ENCODE measurements at places on chromosomes 2 and 18.

- DNase-seq, result no peak
Observed at GRCh38 chr2:20698916-20699613, 32.1 kb downstream of the GDF7 start.

- DNase-seq, result peak; percentile 71
Observed at GRCh38 chr18:9101730-9102507, 580 bp upstream of the NDUFV2 start.

- DNase-seq, result no peak
Observed at GRCh38 chr2:200791905-200792304, 19.8 kb upstream of the BZW1 start.

DNA sequence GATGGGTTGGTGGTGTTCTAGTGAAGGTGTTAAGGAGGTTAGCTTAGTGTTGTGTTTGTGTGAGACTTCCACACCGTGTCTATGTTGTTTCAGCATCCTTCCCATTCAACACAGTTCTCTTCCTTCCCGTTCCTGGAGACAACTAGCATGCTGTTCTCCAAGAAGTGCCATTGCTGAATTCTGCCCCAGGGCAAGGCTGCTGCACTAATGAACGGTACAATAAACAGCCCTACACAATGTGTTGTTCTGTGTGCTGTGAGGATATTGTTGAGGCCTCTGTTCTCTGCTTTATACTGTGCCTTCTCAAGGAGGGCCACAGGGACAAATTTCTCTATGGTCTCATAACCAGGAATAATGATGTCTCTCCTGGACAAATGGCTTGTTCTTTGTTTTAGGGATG is 39.8 kb upstream of the ZEB2 start:
- DNase-seq, result no peak

DNA sequence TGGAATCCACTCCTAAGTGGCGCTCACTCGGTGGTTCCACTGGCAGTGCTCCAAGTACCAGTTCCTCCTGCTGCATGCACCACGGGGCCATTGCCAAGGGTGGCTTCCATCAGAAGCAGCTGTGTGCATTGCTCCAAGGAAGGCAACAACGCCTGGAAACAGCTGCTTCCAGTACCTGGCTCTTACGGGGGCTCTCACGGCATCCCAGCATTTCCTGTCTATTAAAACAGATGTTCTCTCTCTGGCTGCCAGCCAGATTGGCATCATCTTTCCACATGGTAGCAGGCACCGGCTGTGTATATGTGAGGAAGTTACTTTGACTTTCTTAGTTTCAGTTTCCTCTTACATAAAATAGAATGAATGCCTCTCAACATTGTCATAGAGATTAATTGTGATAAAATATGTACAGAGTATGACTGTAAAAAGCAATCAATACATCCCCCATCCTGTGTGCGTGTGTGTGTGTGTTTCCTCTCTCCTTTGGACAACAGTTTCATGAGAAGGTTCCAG is 84.9 kb downstream of the CMPK2 start:
- DNase-seq, result peak; percentile 7

- no peak for DNase-seq
Observed at GRCh38 chr2:136067897-136068580, 49.9 kb downstream of the CXCR4 start.

- no peak for DNase-seq
Observed at GRCh38 chr2:196985511-196986183, 59.1 kb upstream of the PGAP1 start.

DNA sequence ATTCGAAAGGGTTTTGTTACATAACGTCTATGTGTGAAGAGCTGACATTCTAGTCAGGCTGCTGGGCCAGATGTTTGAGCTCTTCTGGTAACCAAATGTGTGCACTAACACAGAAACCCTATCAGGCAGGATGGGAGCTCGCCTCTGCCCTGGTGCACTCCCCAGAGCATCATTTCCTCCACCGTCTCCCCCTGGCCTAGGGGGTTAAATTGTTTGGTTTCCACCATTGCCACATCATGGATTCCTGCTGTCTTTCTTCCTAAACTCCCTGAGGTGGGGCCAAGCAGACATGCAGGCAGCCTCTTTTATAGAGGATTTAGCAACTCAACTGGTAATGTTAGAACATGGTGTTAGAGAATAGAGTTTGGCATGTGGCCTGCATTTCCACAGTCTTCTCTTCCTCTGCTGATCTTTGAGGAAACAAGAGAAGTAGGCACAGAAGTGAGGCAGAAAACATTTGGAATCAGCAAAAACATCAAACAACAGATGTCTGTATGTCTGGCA is 87.3 kb downstream of the ANTXR1 start:
- no peak for DNase-seq

DNA sequence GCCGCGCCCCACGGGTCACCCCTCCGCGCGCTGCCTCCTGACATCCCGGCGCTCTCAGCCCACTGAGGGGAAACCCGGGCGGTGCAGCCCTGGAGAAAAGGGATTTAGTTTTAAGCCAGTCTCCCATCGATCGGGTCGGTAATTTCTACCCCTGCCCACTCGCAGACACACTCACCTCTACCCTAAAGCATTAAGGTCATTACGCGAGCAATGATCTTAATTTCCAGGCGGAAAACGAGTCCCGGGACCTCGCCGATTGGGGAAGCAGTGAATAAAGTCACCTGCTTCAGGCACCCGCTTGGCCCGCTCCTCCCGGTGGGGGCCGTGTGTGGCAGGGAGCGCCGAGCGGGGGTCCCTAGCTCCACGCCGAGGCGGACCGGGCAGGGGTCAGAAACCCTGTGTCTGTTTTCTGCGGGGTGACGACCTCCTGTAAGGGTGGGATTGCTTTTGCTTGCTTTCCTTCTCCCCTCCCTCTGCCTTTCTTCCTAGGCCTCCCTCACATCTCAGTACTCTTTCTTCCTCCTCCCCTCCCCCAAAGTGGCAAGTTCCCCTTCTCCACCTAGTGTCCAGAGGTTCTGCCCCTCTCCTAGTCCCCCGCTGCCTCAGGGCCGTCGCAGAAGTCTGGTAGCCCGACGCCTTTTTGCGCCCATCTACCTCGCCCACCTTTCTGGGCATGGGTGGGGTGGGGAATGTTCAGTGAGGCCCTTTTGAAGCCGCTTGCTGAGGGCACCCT is 142.6 kb downstream of the MEIS1 start:
- DNase-seq, result no peak

DNA sequence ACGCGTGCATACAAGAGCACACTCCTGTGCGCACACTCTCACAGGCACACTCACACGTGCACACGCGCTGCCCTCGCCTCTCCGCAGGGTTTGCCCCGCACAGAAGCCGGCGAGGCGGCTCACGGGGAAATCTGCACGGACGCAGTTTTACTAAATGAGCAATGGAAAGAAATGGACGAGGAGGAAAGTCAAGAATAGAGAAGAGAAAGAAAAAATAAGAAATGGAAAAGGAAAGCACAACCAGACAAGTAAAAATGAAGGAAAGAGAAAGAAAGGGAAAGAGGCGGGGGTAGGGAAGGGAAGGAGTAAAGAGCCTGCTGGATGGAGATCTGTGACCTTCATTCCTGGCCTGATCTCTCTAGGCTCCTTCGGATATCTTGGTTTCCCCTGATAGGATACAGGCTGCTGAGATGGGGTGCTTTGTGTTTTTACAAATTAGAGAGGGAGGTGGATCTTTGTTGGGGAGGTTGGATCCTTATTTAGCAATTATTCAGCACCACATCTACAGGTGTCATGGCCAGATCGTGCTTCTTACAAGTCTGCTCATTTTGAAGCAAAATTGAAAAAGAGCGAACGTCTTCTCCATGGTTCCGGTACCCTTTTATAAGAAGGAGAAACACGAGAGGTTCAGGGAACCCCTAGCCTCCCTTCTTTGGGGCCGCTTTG is 693 bp upstream of the LRP2 start:
- DNase-seq, result no peak

GRCh38 chr18:32884543-32884942 is 111.7 kb upstream of the KLHL14 start:
- no peak for DNase-seq

DNA sequence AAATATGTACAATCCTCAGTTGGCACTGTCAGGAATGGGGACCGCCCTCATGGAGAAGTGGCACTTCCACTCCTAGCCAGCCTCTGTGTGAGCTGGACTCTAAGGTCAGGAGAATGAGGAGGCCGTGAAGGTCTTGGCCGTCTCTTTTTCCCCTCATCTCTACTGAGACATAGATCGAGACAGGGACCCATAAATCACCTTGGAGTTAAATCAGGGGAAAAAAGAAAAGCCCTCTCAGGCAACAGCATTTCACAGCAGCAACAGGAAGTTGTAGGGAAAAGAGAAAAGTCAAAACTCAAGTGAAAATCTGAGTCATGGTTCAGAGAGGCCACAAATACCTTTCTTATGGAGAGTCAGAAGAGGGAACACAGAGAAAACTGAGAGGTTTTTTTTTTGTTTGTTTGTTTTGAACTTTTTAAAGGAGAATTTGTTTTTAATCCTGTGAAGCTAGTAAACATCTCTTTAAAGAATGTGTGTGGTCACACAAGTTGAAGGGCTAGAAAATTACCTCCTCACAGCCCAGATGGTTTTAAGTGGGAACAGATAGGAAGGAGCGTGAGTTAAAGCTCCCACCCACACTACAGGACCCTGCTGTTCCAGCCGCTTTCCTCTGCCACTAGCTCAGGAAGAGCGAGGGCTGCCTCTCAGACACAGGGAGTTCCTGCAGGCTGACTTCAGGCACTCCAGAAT is 30.6 kb upstream of the CYP1B1 start:
- no peak for DNase-seq

DNA sequence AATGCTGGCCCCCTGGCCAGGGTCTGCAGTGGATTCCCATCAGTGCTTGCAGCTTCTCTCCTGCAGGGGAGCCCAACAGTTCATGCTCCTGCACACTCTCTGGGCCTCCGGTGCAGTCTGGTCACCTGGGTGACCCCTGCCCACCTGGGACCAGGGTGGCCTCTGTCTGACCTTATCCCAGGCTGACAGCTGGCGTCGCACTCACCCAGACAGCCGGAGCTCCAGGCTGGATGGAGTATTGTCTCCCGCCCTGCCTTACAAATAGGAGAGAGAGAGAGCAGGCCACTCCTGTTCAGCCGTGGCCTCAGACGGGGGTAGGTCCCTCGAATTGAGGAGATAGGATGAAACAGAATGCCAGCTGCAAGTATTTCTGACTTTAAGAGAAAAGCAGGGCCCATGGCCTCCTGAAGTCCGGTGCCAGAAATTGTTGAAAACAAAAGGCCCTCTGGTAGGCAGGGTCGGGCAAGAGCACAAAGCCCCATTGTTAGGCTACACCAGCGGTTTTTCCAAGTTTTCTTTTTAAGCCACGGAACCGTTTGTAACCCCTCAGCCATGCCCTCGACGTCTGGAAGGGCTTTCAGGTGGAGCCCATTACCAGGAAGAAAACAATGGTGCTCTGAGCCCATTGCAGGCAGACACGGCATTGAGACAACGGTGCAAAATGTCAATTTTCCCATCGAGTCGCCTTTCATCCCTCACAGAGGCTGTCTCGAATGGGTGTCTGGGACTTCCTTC is 258.4 kb downstream of the BCL11A start:
- DNase-seq, result no peak

- no peak for DNase-seq
Observed at GRCh38 chr2:34332813-34333212, 733.7 kb upstream of the FAM98A start.

- peak; percentile 4 for DNase-seq
Observed at GRCh38 chr18:59459369-59460071, 100.5 kb upstream of the LMAN1 start.

DNA sequence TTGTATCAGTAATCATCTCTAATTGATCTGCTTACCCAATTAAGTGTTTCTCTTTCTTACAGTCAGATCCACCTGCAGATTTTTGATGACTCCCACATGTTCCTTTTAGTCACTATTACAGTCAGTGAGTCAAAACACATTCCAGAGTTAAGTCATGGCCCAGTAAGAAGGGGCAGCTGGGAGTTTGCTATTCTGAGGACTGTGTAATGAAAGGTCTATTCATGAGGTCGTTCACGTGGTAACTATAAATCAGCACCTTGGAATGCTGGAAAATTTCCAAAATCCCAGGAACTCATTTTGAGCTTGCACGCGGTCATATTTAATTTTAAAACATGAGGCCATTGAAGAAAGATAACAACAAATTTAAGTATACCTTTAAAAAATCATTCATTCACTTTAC is 252.5 kb downstream of the XIRP2 start:
- DNase-seq, result no peak

DNA sequence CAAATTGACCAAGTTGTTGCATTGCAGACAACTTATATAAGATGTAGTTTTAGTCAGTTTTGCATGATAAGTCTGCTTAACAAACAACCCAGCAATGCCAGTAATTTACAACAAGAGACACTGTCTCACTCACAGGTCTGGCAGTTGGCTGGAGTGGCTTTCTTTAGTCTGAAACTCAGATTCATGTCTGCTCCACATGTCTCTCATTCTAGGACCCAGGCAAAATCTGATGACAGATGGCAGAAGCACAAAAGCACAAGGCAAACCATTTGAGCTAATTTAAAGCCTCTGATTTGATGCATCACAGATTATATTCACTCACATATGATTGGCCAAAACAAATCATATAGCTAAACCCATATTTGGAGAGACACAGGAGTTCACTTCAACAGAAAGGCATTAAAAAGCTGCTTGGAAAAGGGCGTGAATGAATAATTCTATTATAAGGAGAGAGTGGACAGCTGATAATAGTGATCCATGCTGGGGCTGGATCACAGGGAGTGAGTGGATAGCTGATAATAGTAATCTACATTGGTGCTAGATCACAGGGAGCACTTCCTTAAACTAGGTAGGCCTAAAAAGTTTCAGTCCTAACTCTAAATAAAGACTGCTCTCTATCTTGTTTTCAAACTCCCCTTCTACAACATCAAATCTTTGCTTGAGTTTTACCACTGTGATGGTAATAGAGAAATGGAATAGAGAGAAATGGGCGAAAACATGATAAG is 593.2 kb upstream of the ZNF804A start:
- DNase-seq, result no peak

DNA sequence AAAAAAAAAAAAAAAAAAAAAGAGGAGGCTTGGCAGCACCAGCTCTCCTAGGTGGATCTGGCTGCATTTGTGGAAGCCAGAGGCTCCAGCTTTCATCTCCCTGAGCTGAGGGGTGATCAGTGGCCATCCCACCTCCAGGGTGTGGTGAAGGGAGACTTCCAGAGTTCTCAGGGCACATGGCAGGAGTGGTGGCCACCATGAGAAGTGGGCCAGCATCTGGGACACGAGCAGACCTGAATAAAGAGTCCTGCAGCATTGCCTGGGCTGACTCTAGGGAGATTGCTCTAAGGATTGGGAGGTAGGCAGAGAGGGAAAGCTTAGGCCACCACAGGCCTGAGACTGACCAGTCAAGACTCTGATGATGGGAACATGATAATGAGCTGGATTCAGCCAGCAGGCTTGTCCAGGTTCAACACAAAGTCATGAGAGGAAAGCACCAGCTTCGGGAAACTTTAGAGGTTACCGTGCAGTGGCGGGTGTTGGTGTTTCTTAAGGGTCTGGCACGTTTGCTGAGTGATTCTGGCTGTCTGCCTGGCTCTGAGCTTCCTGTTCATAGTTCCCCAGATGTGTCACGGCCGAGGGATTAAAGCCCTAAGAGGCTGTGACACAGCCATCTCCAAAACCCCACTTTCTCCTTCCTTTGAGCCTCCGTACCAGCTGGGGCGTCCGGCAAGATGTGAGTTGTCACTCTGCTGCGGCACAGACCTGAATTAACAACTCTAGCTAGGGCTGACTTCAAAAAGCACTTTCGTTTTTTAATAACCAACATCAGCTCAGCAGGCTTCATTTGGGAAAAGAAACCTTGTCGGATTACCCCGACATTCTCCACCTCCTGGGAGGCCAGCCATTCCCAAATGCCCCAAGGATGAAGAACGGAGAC is 38.3 kb upstream of the IL1R1 start:
- peak; percentile 29 for DNase-seq
